ENCODE measurements at places on chromosomes 2 and 18.

GRCh38 chr2:106039634-106040315, 154.3 kb downstream of the UXS1 start:
- DNase-seq, result no peak

- DNase-seq, result no peak
These were observed 246.0 kb downstream of the BABAM2 start for GRCh38 chr2:28136556-28136955.

GRCh38 chr2:193668557-193669323, 1474.0 kb upstream of the TMEFF2 start:
- DNase-seq, result no peak

- DNase-seq, result no peak
These were observed 122.6 kb downstream of the CABLES1 start for GRCh38 chr18:23257686-23258565.

DNA sequence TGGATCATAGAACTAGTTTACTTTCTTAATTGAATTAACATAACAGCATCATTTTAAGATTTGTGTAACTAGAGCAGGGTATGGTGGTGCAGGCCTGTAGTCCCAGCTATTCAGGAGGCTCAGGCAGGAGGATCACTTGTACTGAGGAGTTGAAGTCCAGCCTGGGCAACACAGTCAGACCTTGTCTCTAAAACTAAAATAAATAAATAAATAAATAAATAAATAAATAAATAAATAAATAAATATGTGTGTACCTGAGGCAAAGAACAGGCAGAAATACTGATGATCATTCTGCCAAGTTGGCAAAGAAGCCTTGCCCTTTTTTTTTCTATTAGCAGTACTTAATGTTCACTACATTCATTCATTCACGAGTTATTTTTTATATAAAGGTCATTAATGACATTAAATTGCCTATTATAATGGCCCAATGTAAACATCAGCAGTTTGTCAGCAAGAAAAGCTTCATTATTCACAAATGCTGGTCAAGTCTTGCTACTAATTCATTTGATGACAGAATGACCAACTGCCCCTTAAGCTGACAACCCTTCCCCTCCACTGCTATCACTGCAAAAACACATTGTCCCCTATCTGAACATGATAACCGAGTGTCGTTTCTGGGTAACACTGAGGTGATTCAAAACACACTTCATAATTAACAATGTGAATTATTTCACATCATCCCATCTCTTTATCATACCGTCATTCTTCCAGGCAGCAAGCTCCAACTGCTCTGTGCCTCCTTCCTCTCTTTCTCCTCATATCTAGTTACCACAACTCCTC, 39.0 kb downstream of the ARL5A start:
- DNase-seq, result no peak

- no peak for DNase-seq
These were observed 241.2 kb upstream of the SKOR2 start for GRCh38 chr18:47492691-47493090.

GRCh38 chr2:64021578-64021977, 2.4 kb upstream of the VPS54 start:
- no peak for DNase-seq

DNA sequence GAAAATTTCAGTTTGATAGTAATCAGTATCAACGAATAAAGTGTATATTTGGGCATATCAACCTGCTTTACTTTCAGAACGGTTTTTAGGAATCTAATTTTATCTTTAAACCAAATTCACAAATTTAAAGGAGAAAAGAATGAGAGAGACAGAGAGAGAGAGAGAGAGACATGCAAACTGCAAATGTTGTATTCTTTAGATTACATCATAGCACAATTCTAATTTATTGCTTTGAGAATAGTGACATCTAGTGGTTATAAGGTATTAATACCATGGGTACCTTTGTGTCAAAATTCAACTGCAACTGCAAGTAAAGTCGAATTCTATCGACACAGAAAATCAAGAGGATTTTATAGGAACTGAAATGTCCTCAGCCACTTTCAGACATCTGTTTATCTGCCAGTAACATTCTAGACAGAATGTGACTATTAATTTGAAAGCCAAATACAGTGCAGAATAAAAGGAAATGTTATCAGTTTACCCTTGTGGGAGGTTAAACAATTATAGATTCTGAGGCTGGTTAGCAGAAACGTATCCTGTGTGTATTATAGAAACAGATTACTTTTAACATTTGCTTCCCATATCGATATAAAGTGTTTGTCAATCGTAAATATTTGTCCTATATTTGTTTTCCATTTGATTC, 529.8 kb upstream of the VRK2 start:
- DNase-seq, result no peak

DNA sequence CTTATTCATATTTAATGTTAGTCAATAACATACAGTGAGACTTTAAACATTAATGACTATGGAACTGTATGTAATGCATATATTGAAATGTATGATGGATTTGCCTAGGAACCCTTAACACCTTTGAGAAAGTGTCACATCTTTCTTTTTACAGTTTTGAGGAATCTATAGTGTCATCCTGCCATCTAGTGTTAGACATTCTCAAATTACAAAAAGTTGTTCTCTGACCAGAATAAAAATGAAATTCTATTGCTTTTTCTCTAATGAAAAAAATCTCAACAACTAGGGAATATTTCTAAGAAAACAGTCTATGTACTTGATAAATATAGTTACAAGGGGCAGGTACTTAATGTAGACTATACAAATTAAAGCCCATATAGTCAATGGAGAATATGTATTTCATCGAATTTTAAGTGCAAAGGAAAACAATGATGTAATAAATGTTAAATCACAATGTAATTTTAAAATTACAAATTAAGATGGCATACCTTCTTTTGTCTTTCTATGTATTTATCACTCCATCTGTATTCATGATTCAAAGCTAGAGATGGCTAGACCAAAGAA, 5.1 kb upstream of the CALCRL start:
- no peak for DNase-seq

- no peak for DNase-seq
These were observed 301.0 kb upstream of the HS6ST1 start for GRCh38 chr2:128619471-128620325.

DNA sequence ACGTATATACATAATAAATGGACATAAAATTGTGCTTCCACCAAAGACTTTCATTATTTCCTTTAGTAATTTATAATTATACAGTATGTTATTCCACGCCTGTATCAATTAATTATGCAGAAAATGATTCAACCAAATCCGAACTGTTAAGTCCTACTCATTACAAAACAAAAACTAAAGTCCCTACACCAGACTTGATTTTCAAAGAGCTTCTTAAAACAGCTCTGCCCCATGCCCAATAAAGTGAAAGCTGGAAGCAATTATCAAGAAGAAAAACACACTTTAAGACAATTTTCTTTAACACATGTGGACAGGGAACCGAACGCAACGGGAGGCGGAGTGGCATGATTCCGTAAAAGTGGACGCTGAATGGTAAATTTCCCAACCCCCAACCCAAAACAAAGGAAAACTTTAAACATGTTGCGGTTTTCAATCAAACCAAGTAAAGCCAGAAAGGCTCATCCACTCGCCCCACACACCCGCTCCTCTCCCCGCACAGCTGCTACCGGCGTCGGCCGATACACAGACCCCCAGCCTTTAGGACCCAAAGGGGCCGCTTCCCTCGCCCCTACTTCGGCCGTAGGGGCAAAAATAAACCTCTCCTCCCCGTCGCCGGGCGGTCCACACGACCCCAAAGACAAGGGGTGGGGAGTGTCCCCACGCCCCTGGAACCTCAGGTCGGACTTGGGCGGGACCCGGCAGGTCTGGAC, 705 bp downstream of the YES1 start:
- DNase-seq, result no peak

- no peak for DNase-seq
These were observed 14.6 kb downstream of the ALPG start for GRCh38 chr2:232421189-232421785.

DNA sequence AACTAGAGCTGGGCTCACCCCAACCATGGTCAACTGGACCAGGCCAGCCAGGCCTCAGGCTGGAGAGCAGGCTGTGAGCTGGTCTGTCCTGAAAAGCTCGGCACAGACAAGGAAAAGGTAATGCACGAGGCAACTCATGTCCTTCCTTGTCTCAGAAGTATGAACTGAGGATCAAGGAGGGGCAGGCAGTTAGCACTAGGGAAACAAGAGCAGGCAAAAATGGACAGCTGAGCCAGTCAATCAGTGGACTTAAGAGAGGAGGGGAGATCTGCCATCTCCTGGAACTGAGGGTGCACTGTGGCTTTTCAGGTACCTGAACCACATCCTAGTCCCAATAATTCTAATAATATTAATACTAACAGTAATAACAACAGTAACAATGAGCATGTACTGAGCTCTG, 20.6 kb upstream of the WIPF1 start:
- DNase-seq, result no peak

- DNase-seq, result no peak
These were observed 75.1 kb downstream of the MBD5 start for GRCh38 chr2:148096012-148096411.

GRCh38 chr18:52518086-52518485, 178.1 kb downstream of the DCC start:
- no peak for DNase-seq

GRCh38 chr2:173963323-173963816, 1.8 kb downstream of the SP3 start:
- peak; percentile 81 for DNase-seq

DNA sequence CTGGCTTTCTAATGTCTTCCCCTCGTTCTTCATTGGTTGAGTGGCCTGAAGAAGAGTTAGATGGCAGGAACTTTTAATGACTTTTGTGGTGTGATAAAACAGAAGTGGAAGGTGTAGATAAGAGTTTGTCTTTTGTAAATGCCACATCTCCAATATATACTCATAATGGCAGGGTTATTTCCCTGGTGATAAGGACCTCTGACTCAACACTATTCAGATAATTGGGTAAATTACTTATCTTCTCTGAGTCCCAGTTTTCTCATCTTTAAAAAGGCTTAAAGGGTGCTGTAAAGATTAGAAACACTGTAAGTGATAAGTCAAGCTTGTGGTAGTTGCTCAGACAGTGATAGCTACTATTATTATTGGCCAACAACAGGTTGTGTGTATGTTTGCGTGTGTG, 9.5 kb downstream of the KLHL14 start:
- no peak for DNase-seq

GRCh38 chr2:10407841-10408648, 40.1 kb downstream of the ODC1 start:
- peak; percentile 84 for DNase-seq

DNA sequence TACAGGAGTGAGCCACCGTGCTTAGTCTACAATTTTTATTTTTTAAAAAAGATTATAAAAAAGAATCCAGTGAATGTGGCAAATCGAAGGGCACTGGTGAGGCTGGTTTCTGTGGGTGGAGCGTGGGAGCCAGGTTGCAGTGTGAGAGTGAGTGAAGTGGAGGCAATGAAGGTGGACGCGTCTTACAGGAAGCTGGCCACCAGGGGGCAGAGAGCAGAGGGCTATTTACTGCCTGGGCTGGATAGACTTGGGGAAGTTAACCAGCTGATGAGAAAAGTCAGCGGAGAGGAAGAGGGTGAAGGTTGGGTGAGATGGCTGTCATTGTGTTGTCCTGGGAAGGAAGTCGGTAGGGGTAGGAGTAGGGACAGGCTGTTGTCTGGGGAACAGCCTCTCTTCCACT, 6.8 kb downstream of the SCTR start:
- DNase-seq, result no peak

GRCh38 chr2:162004031-162004430, 70.0 kb downstream of the DPP4 start:
- no peak for DNase-seq

DNA sequence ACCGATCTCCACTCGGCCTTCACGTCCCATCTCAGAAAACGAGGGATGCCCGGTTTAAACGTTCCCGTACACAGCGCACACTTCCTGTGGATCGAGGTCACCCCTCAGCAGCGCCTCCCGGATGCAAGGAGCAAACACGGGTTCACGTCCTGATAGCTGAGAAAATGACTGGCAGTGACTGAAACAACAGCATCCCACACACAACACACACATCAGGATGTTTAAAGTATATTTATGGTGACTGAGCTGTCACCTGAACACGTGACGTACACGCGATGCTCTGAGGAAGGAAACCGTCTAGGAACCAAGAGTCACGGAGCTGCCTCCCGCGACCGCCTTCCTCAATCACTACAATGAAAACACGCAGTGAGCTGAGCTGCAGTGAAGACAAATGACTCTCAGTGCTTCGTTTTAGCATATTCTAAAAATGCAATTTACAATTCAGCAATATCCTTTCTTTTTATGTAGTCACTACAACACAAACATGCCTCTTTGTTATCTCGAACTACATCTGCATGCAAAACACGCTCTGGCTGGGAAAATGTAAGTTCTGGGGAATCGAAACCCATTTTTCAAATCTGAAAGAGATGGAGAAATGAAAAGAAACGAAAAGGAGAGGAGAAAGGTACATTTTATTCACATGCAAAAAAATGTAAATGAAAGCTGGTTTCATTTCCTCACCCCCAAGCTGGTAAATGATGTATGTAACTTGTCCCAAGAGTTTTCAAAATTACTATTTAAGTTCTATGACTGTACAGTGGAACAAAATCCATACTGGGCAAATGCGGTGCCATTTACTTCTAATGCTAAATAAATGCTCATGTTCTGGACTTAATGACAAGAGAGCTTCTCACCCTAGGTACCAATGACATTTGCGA, 19.8 kb downstream of the HDAC4 start:
- DNase-seq, result no peak

GRCh38 chr2:233047667-233048066, 12.5 kb upstream of the INPP5D start:
- DNase-seq, result peak; percentile 52

- DNase-seq, result no peak
These were observed 112.0 kb downstream of the QPCT start for GRCh38 chr2:37456479-37456878.

DNA sequence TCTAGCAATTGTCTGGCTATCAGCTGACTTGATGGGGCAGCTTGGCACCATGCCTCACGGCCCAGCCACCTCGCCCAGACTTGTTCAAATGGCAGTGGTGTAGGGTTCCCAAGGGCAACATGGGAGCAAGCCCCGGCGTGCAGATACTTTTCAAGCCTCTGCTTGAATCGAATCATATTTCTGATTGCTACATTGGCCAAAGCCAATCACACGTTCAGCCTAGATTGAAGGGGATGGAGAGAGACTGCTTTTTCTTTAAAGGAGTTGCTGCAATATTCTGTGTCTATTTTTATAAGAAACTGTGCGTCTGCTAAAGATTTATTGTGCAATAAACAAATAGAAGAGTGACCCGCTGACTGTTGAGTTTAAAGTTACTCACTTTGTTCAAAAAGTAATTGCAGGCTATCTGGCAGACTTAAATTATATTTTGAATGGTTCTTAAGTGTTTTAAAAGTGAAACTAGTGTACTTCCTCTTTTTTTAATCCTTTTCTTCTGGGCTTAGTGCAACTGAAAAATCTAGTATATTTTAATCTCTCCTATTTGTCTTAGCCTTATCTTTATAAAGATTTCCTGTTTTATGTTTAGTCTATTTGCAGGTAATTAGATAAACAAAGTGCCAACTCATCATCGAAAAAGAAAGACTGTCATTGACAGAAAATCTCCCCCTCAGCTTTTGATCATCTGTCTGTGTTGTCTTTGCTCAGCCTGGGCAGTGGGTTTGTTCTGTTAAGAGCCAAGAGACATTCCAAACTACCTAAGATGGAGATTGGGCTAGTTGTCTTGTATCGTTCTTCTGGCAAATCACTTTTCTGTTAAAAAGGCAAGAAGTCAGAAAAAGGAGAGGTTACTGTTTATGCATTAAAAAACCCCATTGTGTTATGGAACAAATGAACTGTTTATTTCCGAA, 156.1 kb downstream of the TPGS2 start:
- no peak for DNase-seq

Measured in coronary artery (tissue), 2 donors.